ENCODE measurements at places on chromosomes 12 and 14.
A peak's percentile ranks its signal among the peaks of the same experiment; 100 is the strongest.

DNA sequence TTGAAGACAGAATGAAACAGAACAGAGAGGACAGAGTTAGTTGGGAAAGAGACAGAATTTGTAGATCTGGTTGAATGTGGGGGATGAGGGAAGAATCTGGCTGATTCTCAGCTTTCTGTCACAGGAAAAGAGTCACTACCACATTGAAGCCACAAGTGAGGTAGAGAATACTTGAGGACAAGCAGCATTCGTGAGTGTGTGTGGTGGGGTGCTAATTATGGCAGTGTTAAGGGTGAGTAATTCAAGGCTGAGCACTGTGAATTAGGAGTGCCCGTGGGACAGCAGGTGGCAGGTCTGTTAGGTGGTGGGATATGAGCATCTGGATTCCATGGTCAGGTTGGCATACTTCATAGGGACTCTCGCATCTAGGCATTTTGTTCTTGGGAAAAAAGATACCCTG, 347.4 kb upstream of the PRICKLE1 start:
- DNase-seq = no peak

- no peak for DNase-seq
Measured at GRCh38 chr14:97382616-97383226, 585.5 kb downstream of the VRK1 start.

- DNase-seq = peak; percentile 53
Measured at GRCh38 chr12:101696251-101697196, 916 bp upstream of the CHPT1 start.

DNA sequence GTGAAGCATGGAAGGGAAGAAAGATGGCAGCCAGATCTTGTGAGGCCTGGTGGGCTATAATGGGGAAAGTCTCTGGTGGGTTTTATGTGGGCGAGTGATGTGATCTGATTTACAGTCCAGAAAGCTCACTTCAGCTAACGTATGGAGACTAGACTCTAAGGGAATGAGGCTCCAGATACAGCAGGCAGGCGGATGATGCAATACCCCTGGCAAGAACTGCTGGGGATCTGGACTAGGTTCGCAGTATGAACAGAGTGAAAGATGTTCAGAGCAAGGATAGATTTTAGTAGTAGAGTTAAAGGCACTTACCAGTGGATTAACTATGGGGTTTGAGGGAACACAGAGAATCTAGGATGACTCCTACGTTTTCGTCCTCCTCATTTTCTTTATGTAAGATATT, 253.1 kb downstream of the ANO2 start:
- no peak for DNase-seq

DNA sequence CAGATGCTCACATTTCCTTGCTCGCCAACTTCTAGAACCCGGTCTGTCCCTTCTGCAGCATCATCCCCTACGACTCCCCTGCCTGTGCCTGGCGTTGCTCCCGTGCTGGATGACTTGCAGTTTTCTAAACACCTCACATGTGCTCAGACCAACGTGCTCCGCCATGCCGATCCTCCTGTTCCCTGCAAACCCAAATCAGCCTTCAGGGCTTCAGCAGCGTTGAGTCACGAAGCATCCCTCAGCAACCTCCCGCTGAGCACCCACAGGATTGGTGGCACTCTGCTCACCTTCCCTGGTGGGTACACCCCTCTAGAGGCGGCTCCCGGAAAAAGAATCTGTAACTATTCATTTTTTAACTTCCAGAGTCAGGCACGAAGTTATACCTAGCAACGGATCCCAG, 2.8 kb upstream of the PIWIL1 start:
- no peak for DNase-seq

DNA sequence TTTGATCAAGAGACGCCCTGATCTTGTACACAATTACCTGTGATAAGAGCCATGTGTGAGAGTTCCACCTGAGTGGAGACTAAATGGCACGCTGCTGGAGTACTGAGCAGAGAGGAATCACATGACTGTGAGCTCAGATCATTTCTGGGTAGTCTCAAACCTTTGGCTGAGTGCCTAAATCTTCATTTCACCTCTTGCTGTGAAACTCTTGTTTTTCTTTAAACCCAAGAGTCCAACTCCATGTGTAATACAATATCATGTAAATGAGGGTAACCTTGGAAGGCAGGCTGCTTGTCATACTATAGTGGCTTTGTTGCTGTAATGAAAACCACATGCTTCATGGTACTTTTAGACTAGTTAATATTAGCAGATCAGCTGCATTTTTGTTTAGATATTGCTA, 156.9 kb downstream of the CAND1 start:
- no peak for DNase-seq

GRCh38 chr14:73244541-73245290, 7.4 kb downstream of the PAPLN start:
- no peak for DNase-seq

DNA sequence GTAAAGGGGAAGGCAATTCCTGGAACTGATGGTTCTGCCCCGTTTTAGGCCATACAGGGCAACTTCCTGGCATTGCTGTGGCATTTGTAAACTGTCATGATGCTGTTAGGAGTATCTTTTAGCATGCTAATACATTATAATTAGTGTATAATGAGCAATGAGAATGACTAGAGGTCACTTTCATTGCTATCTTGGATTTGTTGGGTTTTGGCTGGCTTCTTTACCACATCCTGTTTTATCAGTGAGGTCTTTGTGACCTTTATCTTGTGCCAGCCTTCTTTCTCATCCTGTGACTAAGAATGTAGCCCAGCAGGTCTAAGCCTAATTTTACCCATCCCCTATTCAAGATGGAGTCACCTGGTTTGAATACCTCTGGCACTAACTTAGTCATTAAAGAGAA, 51.2 kb downstream of the TESPA1 start:
- DNase-seq = peak; percentile 57

Data from inflammatory macrophage treated with lipopolysaccharide for 4 hours (primary cell).